ENCODE measurements at places on chromosomes 13 and 19.

- no peak for DNase-seq
Observed at GRCh38 chr13:26621731-26622401, 64.4 kb downstream of the WASF3 start.

GRCh38 chr13:46168341-46168740, 13.6 kb downstream of the LCP1 start:
- DNase-seq = peak; percentile 70

- no peak for DNase-seq
Observed at GRCh38 chr13:83450591-83450990, 431.7 kb downstream of the SLITRK1 start.

DNA sequence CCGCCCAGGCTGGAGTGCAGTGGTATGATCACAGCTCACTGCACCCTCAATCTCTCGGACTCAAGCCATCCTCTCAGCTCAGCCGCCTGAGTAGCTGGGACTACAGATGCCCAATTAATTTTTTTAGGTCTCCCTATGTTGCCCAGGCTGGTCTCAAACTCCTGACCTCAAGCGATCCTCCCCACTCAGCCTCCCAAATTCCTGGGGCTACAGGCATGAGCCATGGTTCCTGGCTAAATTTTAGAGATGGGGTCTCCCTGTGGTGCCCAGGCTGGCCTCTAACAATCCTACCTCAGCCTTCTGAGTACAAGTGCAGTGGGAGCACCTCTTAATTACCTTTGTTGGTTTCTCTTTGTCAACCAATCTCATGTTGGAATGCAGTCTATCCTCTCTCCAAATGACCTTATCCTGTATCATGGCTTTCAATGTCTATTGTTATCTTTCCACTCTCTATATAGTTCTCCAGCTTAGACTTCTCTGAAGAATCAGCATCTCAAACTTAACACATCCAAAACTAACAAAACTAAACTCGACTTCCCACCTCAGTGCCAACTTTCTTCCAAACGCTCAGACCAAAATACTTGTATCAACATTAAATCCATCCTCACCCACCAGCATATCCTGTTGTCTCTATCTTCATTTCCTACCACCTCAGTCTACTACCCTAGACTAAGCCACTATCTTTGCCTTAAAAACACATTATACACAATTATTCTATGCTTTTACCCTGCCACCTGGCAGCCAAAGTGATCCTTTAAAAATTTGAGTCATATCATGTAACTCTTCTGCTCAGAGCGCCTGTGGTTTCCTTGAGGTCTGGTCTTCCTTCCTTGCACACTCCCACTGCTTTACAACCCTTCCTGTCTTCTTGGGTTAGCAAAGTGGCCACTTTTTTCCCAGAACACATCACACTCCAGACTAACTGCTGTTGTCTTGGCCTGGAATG, 6.7 kb downstream of the TPT1 start:
- no peak for DNase-seq

- no peak for DNase-seq
Observed at GRCh38 chr13:112643759-112644459, 45.9 kb upstream of the ATP11A start.

DNA sequence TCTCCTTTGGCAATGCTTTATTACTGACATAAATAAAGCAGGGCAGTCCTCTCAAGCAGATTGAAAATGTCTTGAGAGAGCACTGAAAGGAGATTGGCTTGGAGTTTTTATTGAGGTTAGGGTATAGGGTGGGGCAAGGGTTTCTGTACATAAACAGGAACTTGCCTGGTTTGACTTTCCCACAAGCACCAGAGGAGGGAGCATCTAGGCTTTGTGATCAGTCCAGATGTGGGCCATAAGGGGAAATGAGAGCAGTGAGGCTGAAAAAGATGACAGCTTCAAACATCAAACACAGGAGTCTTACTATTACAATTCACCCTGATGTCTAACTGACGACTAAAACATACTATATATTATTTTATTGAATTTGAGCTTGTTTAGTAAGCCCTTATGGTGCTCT, 260.9 kb downstream of the MTUS2 start:
- DNase-seq = no peak

DNA sequence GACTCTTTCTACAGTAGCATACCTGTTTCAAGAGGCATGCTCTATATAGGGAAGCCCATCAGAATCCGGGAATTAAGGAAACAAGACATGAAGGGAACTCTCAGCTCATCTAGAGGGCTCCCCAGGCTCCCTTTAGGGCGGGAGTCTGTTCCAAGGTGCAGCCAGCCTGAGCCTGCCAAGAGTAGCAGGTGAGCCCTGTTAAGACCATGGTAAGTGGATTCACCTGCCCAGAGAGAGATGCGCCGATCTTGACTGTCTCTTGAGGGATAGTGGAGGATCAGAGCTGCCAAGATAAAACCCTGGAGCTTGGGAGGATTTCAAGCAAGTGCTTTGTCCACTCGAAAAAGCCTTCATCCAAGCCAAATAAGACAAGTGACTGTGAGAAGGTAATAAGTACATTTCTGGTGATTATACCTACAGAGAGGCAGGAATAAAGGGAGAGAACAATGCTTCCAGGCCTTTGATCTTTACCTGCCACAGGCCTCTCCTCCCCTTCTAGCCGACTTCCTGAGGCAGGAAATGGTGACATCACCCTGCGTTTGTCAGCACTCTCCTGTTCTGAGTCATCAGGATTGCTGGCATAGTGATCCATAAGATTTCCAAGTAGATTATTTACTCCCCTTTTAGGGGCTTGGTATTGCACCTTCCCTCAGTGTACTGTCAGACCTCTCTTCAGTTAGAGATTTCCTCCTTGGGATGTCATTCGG, 31.5 kb downstream of the KLF5 start:
- DNase-seq = peak; percentile 12

DNA sequence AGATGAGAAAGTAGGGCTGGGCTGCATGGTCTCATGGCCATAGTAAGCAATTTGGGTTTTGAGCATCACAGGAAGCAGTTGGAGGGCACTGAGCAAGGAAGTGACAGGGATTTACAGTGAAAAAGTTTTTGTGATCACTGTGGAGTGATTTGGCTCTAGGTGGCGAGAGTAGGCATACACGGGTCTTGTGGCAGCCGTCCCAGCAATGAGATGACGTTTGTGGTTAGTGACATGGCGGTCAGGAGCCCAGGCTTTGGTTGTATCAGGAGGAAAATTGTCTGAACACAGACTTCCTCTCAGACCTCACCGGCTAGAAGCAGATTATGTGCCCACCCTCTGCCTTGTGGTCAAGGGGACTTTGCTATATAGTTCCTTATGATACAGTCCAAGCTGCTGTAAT, 3.3 kb downstream of the ZNF444 start:
- no peak for DNase-seq

GRCh38 chr13:40319699-40320579, 346.5 kb downstream of the FOXO1 start:
- no peak for DNase-seq

Data from stimulated activated CD4-positive, alpha-beta T cell treated with anti-CD3 and anti-CD28 coated beads, Interleukin-15, amount 100 ng/mL, for 24 hours (primary cell).